M059J (cell line): ENCODE measurements at places on chromosomes 11 and 22. TPM values are rescaled to one million over a fixed set of nuclear protein-coding genes. Genes with fewer than 3 reads are reported as not detected.

SYT8 gene
- total RNA-seq = not detected in 2 replicates

GRCh38 chr11:30938171-30938570, 352.0 kb upstream of the MPPED2 start:
- DNase-seq = no peak

DNA sequence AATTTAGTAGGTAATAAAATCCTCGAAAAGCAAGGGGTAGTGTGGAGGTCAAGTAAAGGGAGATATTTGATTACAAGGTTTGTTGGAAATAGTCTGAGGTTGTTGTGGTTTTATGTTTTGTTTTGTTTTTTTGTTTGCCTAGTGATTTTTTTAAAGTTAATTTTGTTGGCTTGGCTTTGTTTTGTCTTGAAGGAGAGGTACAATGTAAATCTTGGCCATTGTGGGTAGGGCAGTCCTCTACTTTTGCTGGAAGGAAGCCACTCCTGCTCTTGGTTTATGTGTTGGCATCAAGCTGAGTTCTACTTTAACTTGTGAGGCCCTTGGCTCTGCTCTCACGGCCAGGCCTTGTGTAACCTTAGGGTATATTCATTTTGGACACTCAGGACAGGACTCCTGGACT, 3.2 kb downstream of the AMOTL1 start:
- DNase-seq = peak; percentile 87

NXPE4 gene
- total RNA-seq = not detected in 2 replicates

GRCh38 chr11:33068611-33069340, 29.4 kb downstream of the TCP11L1 start:
- no peak for DNase-seq

GRCh38 chr11:111532365-111532709, 8.2 kb upstream of the LAYN start:
- DNase-seq = no peak

DNA sequence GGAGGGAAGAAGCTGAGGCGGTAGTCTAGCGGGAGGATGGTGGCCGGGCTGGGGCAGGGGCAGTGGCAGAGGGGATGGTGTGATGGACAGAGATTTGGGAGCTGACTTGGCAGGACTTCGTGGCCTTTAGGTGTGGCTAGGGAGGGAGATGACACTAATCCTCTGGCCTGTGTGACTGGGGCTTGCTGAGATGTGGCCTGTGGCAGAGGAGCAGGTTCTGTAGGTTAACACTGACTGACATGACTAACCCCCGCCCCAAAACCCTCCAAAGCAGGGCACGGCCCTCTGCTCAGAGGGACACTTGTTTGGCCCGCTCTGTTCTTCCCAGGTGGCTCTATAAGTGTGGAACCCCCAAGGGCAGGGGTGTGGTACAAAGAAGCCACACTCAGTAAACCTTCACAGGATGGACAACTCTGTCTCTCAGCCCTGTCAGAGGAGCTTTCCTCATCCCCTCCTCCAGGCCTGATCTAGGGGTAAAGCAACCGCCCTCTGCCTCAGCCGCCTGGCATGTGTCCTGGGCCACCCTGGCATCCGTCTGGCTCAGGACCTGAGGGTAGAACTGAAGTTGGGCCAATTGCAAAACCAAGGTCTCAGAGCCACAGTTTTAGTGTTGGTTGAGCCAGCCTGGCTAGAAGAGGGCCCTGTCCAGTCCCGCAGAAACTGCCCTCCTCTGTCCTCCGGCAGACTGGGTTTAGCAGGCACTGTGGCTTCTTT, 15.6 kb downstream of the TOM1 start:
- no peak for DNase-seq
